Effector memory CD8-positive, alpha-beta T cell (primary cell): ENCODE measurements at places on chromosomes 4 and X.

- no peak for DNase-seq
These were observed 25.6 kb downstream of the ZBTB49 start for GRCh38 chr4:4315461-4316149.

DNA sequence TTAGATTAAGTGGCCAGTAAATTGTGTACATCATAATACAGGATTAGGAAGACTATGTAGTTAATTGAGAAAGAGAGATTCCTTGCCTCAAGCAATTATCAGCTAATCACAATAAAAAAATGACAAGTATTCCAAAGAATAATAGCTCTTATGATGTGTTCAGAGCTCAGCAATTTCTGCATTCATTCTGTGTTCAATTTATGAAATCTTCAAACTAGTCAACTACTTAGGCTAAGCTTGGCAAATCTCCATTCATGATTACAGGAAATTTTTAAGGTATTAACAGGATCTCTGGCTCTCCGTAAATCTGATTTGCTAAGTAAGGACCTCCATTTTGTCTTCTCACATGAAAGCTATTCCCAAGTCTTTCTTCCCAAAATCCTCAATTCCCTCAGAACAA lies 256.9 kb upstream of the TEX13A start:
- DNase-seq, result no peak

GRCh38 chr4:71487344-71487920 lies 148.6 kb downstream of the SLC4A4 start:
- DNase-seq, result no peak

DNA sequence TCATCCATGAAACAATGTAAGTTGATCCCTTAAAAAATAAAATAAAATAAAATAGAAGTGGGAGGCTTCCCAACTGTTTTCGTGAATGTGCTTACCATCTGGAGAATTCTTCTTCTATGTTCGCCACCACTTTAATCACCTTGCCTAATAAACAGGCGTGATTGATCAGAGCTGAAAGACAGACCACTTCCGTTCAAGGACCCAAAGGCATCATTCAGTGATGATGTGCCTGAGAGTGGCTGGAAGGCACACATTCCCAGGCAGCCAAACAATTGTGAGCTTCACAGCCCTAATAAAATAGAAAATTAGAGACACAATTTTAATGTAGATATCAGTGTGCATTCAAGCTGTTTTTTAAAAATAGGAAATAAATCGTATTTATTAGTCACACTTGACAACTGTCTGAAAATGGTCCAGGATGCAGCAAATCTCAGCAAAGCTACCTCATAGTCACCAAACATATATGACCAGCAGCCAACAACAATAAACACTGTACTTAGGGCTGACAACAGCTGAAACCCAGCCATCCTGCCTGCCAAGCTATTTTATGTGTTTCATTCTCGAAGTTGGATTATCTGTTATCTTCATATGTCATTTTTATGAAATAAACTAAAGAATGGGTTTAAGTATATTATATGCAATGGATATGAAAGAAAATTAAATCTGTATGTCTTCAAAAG lies 163.2 kb upstream of the FAM9B start:
- no peak for DNase-seq

- peak; percentile 29 for DNase-seq
These were observed 128.4 kb downstream of the REELD1 start for GRCh38 chr4:146342600-146343192.

DNA sequence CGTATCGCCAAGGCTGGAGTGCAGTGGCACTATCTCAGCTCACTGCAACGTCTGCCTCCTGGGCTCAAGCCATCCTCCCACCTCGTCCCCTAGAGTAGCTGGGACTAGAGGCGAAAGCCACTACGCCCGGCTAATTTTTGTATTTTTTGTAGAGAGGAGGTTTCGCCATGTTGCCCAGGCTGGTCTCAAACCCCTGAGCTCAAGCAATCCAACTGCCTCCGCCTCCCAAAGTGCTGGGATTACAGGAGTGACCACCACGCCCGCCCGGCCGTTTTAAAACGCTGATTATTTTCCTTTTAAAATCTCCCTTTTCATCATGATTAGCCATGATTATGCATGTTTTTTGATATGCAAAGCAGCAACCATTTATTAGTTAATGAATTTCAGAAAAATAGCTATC lies 2.2 kb downstream of the N4BP2 start:
- DNase-seq, result no peak

GRCh38 chrX:135425026-135425965 lies 3.6 kb downstream of the SMIM10L2A start:
- no peak for DNase-seq

DNA sequence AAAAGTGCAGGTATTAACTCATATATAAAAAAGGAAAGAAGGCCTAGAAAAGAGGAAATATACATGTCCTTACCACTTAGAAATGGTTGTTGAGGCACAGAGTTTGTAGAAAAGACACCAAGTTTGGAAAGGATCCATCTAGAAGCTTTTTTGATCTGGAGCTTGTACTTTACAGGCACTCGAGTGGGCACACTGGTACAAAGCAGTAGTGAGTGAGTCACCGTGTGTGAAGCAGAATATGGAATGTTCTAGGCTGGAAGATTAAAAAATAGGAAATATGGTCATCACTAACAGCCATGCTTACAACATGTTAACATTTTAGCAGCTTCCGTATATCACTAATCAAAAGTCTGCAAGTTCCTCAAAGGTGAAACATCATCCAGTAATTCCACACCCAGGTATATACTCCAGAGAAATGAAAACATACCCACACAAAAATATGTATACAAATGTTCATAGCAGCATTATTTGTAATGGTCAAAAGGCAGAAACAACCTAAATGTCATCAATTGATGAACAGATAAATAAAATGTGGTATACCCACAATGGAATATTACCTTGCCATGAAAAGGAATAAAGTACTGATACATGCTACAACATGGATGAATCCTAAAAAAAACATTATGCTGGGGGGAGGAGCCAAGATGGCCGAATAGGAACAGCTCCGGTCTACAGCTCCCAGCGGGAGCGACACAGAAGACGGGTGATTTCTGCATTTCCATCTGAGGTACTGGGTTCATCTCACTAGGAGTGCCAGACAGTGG lies 69.5 kb downstream of the FRYL start:
- DNase-seq, result no peak

DNA sequence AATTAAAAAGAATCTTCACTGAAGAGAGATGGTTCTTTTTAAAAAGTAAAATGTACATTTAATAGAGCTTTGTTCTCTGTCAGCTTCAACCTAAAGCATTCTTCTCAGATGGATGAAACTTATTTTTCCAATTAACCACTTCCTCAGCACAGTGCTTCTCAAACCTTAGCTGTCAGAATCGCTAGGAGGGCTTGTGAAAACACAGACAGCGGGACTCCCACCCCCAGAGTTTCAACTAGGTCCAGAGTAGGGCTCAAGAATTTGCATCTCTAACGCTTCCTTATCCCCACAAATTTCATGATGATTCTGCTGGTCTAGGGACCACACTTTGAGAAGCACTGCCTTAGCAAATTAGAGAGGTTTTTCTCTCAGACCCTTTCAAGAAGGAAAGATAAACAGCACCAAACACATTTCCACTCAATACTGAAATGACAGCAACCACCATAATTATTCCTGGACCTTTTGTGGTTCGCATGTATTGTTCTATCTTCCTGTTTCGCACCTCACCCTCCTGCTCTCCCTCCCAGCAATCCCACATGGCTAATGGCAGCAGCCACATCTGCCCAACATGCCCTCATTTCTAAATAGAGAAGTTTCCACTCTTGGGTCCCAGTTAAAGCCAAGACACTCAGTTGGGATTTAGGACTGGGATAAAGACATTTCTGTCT lies 73.2 kb downstream of the ZNF827 start:
- DNase-seq, result no peak

GRCh38 chr4:159129814-159130550 lies 27.1 kb downstream of the RAPGEF2 start:
- DNase-seq, result no peak

GRCh38 chr4:26124753-26125321 lies 196.0 kb upstream of the RBPJ start:
- no peak for DNase-seq

DNA sequence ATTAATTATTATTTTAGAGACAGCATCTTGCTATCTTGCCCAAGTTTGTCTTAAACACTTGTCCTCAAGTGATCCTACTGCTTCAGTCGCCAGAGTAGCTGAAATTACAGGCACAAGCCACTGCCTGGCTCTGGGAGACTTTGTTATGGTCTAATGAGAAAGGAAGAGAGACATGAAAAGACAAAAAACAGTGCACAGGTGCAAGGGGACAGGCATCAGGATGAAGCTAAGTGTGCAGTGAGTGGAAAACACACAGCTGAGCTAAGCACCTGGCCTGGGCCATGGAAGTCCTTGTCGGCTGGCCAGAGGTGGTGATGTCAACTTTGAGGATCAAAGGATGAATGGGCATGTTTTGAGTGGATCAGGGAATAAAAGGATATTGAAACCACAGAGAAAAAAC lies 102.7 kb downstream of the HS3ST1 start:
- no peak for DNase-seq

DNA sequence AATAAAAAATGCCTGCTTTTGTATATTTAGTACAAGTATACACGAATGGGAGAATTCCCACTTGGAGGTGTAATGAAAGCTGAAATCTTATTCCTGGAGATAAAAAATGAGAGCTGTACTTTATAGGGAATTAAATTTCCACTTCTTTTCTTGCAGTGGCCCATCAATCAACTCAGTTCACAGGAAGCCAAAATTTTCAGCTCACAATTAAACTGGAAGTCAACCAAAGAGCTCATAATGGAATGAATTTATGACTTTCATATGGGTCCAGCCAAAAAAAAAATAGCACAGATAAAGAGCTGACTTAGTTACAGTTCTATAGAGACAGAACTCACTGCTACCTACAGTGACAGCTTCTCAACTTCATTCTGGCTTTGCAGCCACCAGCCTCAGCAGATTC lies 115.2 kb upstream of the TBC1D9 start:
- DNase-seq, result no peak

- DNase-seq, result no peak
These were observed 223.2 kb downstream of the PRDM5 start for GRCh38 chr4:120699354-120699753.

- no peak for DNase-seq
These were observed 42.7 kb upstream of the RASSF6 start for GRCh38 chr4:73662709-73663546.

DNA sequence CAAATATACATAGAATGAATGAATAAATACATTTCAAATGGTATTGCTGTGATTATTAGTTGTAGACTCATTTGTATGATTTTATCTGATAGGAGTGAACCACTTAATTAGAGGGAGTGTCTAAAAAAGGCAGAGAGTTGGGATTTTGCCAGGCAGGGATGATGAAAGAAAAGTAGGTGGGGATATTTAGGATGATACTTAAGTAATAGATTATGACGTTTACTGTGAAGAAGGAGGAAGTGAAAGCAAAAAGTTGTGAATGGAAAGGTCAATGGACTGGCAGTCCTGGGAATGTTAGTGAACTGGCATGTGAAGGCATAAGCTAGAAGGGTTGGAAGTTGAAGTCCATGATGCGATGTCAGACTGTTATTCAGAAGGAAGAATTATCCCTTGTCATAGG lies 917.1 kb downstream of the RAPGEF2 start:
- no peak for DNase-seq

GRCh38 chrX:44175455-44175854 lies 168.0 kb downstream of the EFHC2 start:
- no peak for DNase-seq

- peak; percentile 12 for DNase-seq
These were observed 81.0 kb upstream of the KLF3 start for GRCh38 chr4:38582889-38583470.

GRCh38 chrX:20066968-20067708 lies 49.6 kb downstream of the MAP7D2 start:
- DNase-seq, result no peak

DNA sequence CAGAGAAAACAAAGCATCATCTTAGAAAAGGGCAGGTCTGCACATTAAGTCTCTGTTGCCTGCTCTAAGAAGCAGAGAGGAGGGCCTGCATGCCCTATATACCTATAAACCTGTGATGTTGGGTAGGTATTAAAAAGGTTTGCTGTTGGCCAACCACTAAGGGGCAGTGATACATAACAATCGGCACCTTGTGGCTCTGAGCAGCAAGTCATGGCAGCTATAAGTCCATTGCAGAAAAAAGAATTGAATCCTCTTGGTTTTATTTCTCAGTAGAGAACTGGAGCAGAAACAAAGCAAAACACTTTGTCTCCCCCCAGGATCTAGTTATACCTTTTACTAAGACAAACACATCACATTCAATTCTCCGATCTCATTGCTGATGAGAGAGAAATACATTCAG lies 1364.4 kb downstream of the STIM2 start:
- no peak for DNase-seq

GRCh38 chr4:54561940-54562339 lies 95.8 kb upstream of the KIT start:
- no peak for DNase-seq

DNA sequence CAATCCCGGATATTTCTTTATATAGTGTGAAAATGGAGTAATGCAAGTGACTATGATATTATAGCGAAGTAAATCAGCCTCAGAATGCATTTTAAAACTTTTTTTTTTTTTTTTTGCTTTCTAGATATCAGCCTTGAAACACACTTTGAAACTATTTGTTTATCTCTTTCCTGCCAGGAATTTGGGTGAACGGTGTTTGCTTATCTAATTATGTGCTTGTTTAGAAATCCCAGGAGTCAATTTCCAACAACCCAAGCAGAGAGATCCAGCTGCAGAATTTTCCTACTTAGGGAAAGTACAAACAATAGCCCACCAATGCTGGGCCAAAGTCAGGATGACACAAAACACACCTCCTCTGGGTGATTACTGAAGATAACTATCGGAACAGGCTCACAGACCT lies 958.8 kb downstream of the PCDH18 start:
- no peak for DNase-seq

GRCh38 chr4:142705820-142706219 lies 140.3 kb downstream of the INPP4B start:
- no peak for DNase-seq

GRCh38 chr4:122636697-122637096 lies 15.8 kb upstream of the IL21 start:
- DNase-seq, result no peak

GRCh38 chr4:53240573-53240972 lies 125.3 kb downstream of the SCFD2 start:
- no peak for DNase-seq

- DNase-seq, result no peak
These were observed 550.3 kb downstream of the RAB28 start for GRCh38 chr4:12933760-12934221.

GRCh38 chrX:129743821-129744220 lies 5.0 kb downstream of the XPNPEP2 start:
- DNase-seq, result no peak

DNA sequence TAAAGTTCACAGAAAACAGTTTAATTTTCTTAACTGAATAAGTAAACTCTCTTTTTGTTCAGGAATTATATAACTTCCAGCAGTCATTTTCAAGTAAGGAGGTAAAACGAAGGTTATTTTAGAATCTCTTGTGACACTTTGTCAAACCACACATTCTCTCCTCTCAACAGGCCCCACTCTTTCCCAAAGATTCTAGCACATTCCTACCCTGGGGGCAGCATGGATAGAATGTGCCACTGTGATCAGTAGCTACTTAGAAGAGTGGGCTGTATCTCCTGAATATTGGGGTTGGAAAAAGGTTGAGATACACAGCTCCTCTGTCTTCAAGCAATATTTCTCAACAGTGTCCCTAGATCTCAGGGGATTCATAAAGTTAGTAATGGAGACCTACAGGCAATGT lies 157.6 kb downstream of the EMCN start:
- DNase-seq, result no peak
